ENCODE measurements at places on chromosomes 6 and 20. TPM values are rescaled to one million over a fixed set of nuclear protein-coding genes. Genes with fewer than 3 reads are reported as not detected.

DNA sequence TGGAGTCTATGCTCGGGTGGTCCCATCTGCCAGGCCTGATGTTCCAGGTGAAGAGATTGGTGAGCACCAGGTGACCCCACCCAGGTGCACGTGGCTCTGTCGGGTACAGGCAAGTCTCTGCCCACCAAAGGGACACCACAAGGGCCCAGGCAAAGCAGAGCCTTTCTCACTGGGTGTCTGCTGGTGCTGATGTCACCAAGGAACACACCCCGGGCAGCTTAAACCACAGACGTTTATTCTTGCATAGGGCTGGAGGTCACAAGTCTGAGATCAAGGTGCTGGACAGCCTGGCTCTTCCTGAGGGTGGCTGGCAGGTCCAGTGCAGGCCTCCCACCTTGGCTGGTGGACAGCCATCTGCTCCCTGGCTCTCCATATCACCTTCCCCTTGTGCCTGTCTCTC, 100.7 kb upstream of the CD93 start:
- DNase-seq: no peak

Gene TCEA2
- 21.1 TPM for total RNA-seq

DNA sequence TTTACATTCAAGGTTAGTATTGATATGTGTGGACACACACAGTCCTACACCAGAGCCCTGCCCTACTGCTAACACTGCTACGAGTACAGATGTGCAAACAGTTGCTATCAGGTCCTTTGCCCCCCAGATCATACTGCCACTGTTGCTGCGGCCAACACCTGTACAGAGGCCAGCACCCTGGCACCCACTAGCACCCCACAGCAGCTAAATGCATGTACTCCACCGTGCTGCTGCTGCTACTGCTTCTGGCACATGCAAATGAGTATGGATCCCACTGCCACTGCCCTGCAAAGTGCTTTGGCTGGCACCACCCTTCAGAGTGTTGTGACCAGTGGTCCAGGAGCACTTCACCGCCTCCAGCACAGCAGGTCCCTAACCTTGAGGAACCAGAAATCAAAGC, 621.9 kb downstream of the GRIK2 start:
- DNase-seq: no peak

- no peak for DNase-seq
Measured at GRCh38 chr20:44723798-44724362, 8.7 kb downstream of the CCN5 start.

Gene DEFB124
- total RNA-seq: not detected

Gene SLC22A2
- not detected for total RNA-seq

DNA sequence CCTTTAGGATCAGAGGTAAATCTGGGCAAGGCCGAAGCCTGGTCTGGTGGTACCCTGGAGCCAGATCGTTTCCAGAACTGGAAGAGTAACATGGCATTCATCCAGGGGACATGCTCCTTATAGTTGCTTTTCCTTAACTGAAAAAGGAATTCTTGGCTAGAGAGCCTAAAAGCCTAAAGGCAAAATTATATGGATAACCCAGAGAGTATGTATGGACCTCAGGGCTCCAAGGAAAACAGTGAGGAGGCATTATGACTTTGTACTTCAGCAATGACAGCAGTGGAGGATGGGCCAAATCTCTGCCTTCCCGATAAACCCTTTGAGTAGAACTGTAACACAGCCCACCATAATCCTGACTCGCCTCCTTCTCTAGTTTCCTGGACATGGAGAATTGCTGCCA, 29.3 kb downstream of the ARHGAP18 start:
- no peak for DNase-seq

DNA sequence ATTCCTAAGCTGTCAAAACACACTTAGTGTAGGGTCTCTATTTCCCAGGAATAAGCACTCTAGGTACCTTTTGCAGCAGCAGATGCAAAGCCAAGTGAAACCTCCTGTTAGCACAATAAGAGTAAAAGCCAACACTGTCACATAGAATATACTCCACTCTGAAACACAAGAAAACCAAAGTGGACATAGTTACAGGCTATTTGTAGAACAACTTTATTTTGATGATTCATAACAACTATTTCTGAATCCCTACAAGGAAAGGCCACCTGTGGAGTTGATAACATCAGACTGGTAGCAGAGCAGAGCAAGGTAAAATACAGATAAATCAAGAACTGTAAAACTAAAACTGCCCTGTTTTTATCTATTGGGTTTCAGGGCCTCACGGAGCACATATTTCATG, 59.7 kb downstream of the ALDH5A1 start:
- DNase-seq: no peak

- peak; percentile 73 for DNase-seq
Measured at GRCh38 chr6:154319231-154319858, 37.3 kb downstream of the IPCEF1 start.
